ENCODE measurements at places on chromosomes 4 and X.
A peak's percentile ranks its signal among the peaks of the same experiment; 100 is the strongest.

DNA sequence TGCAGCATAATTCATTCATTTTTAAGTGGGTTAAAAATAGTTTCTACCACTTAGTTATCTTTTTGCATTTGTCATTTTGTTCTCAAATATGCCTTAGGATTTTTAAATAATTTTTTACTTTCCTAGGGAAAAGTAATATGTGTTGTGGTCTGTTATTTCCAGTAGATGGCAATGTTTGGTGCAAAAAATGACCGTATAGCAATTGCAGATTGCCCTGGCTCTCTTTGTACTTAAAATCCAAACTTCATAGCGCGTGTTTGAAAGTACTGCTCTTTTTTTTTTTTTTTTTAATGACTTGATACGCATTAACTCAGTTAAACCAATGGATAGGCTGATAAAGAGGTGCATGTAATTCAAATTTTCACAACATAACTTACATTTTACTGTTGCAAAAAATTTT is 74.4 kb upstream of the RBMX start:
- no peak for DNase-seq

DNA sequence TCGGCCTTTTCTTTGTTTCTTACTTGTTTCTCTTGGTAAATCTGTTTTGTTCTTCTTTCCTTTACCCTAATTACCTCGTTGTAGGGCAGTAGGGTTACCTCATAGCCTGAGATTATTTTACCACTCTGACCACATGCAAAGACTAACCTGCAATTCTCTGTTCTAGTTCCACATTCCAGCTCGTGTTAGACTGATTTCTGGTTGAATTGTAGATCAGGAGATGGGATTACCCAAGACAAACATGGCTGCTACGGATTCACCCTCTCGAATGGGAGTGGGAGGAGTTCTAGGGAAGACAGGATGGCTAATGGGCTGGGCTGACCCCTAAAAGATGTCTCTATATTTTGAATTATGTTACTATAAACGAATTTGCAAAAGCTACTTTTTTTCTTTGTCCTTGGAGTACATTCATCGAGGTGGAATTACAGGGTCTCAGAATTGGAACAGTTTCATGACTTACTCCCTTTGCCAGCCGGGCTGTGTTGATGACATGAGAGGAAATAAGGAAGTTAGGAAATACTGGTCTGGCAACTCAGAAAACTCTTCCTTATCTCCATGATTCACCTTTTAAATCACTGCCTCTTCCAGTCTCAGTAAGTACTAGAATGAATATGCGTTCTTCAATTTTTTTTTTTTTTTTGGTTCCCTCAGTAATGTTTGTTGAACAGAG is 36.7 kb upstream of the FBXW7 start:
- DNase-seq, result no peak

- no peak for DNase-seq
Observed at GRCh38 chr4:79893456-79893855, 179.6 kb downstream of the ANTXR2 start.

GRCh38 chr4:94208918-94209317 is 1.3 kb downstream of the SMARCAD1 start:
- DNase-seq, result no peak

DNA sequence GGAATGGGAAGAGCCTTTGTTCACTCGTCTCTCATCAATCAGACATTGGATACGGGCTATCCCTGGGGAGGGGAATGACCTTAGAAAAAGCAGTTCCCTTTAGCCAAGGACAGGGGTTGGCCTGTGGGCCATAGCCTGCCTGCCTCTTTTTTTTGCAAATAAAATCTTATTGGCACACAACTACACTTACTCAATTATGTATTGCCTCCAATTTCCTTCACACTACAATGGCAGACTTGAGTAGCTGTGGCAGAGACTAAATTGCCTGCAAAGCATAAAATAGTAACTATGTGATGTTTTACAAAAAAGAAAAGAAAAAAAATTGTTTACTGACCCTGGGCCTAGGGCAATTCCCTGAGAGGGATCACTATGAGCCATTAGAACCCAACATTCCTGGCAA is 23.4 kb downstream of the PPP1R2C start:
- DNase-seq, result no peak

GRCh38 chrX:153818571-153819383 is 11.6 kb downstream of the PDZD4 start:
- DNase-seq, result peak; percentile 40

- DNase-seq, result no peak
Observed at GRCh38 chrX:120264341-120264740, 13.7 kb downstream of the ZBTB33 start.

GRCh38 chrX:39772057-39772832 is 325.5 kb downstream of the BCOR start:
- no peak for DNase-seq

DNA sequence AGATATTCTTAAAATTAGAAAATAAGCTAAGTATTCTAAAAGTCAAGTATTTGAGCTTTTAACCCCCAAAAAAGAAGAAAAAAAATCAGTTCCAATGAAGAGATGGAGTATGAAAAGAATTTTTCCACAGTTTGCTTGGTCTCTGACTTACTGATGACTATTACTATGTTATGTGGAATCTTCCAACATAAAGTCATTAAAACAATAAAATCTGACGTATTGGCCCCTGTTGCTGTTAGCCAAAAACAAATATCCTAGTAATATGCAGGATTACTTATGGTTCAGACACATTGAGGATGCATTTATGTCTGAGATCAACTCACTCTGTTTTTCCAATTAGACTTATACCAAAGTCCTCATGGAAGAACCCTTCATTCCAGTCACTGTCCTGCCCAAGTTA is 517.2 kb upstream of the ADGRL3 start:
- DNase-seq, result no peak

GRCh38 chr4:102344954-102345794 is at the start of gene SLC39A8:
Gene SLC39A8, minus strand, starts transcription at chr4:102345482. Its CDS starts 820 bp downstream, at chr4:102344662.
- DNase-seq, result peak; percentile 77

GRCh38 chr4:78923464-78924312 is 15.6 kb downstream of the PAQR3 start:
- DNase-seq, result no peak

GRCh38 chr4:25943312-25943711 is 29.3 kb downstream of the SMIM20 start:
- no peak for DNase-seq

DNA sequence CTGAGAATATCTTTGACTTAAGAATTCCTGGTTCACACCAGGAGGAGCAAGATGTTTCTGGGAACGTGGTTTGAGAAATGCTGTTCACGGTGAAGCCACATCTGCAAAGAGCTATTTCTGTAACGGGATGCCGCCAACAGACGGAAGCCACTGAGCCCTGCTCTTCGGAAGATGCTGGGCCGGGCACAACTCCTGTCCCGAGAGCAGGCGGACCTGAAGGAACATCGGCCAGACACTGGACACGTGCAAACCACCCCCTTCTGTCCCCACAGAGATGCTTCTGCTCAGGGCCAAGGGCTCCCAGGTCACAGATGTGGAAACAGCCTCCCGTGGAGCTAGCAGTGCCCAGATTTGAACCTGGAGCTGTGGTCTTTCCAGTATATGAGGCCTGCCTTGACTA is 24.3 kb downstream of the HMX1 start:
- DNase-seq, result no peak

- no peak for DNase-seq
Observed at GRCh38 chr4:5801696-5802095, 90.7 kb downstream of the EVC start.

DNA sequence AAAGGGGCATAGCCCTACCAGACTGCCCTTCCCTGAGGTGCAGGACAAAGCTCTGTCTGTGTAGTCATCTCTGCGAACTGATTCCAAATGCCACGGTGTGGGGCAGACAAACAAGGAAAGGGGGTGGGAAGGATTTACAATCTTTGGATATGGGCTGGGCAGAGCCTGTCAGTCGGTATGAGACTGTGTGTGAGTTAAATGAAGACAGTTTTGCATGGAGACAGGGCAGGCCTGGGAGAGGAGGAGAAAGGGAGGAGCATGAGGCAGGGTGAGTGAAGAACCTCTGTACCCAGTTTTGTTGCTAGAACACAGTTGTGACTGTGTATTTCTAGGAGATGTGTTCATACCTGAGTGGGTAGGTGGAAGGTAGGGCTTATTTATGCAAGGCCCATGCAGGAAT is 59.4 kb upstream of the MSN start:
- no peak for DNase-seq

DNA sequence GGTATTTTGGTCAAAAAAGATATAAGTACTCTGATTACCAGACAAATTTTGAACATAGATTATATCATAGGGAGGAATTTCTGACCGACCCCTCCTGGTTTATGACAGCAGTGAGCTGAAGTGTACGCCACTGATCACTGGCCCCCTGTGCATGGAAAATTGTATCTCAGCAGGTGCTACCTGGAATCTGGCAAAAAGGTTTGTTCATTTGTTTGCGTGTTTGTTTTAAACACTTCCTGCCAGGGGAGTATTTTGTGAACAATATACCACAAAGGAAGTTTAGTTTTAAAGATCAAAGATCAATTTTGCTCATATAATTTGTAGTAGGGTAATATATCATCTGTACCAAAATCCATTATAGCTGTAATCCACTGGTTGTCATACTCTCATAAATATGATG is 219.7 kb upstream of the TENM3 start:
- peak; percentile 42 for DNase-seq

GRCh38 chr4:109875106-109875505 is 27.2 kb downstream of the LRIT3 start:
- no peak for DNase-seq

GRCh38 chrX:48590203-48591103 is 6.8 kb upstream of the WDR13 start:
- DNase-seq, result no peak

- no peak for DNase-seq
Observed at GRCh38 chr4:143407888-143408287, 71.2 kb downstream of the GAB1 start.

DNA sequence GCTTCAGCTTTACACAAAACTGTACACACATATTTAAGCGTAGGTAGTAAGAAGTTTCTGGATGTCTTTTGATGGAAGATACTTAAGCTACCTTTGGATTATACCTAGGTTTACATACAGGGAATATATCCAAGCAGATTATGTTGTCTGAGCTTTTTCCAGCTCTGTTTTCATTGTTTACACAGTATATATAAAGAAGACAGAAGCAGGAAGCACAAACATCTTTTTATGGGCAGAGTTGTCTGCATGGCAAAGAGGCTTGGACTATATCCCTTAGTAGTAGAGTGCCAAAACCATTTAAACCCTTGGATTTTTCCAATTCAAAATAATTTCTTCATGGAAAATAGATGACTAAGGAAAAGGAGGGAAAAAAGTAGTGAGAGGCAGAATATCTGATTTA is 329.4 kb upstream of the AGA start:
- DNase-seq, result no peak

GRCh38 chr4:70023218-70023617 is 5.0 kb upstream of the HTN3 start:
- no peak for DNase-seq

- DNase-seq, result no peak
Observed at GRCh38 chr4:152382057-152382785, 153.7 kb downstream of the FBXW7 start.

- DNase-seq, result no peak
Observed at GRCh38 chr4:184016759-184017668, 111.9 kb downstream of the STOX2 start.

- DNase-seq, result no peak
Observed at GRCh38 chr4:8414377-8414776, 26.1 kb downstream of the ACOX3 start.

DNA sequence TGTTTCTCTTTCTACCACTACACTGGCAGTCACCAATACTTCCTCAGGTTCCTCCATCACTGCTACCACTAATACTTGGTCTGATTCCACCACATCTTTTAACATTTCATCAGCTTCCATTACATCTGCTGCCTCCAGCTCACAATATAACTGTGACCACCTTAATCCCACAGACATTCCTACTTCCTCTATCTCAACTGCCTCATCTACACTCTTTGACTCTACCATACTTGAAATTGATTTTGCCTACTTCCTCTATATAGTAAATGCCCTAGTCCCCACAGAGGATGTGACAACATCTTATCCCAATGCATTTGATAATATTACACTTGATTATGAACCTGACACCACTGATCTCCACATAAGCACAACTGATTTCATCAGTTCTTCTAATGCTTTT is 29.0 kb downstream of the OPRPN start:
- DNase-seq, result no peak

DNA sequence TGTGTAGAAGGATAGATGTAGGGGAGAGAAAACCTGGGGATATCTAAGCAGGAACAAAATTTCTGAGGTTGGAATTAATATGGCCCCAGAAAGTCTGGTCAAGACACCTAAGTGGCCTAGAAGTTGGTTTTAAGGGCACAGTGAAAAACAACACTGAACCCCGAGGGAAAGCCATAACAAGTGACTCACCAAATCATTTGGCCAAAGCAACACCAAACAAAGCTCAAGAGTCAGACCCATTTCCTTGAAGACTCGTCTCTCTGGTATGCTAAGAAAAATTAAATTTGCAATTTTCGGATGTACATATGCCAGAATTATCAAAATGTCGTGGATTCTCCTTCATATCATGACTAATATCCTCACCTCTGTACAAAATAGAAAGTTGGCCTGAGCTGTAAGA is 162.9 kb downstream of the SMIM20 start:
- no peak for DNase-seq

DNA sequence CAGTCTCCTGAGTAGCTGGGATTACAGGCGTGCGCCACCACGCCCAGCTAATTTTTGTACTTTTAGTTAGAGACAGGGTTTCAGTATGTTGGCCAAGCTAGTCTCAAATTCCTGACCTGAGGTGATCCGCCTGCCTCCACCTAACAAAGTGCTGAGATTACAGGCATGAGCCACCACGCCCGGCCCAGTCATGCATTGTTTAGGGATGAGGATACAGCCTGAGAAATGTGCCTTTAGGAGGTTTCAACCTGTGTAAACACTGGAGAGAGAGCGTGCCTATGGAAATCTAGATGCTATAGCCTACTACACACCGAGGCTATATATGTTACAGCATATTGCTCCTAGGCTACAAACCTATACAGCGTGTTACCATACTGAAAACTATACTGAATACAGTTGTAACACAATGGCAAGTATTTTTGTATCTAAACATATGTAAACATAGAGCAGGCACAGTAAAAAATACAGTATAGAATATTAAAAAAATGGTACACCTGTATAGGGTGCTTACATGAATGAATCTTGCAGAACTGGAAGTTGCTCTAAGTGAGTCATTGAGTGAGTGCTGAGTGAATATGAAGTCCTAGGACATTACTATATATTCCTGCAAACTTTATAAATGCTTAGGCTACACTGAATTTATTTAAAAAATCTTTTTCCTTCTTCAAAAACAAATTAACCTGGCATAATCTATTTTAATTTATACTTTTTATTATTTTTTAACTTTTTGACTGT is 588.2 kb upstream of the ADGRL3 start:
- DNase-seq, result no peak

DNA sequence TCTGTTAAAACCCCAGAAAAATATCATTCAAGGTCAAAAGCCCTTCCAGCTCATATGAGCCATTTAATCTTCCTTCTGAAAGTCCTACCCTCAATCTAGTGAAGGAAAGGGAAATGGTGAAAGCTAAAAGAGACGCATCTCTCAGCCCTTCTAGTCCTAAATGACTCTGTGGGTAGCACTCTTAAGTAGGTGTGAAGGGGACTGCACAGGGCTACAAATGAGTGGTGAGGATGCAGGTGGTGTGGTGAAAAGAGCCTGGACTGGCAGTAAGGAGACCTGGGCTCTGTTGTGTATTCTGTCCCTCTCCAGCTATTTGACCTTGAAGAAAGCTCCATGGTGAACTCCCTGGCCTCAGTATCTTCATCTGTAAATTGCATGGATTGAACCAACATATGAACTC is 671.8 kb upstream of the DIPK2B start:
- no peak for DNase-seq

- DNase-seq, result no peak
Observed at GRCh38 chr4:133190098-133190497, 41.0 kb downstream of the PCDH10 start.

GRCh38 chr4:26093551-26093950 is 179.5 kb downstream of the SMIM20 start:
- DNase-seq, result no peak

Measured in NCI-H1930 (cell line).